SHP77 treated with DMSO at 0.1 percent for 48 hours (cell line): ENCODE measurements at places on chromosomes 13 and 19.

DNA sequence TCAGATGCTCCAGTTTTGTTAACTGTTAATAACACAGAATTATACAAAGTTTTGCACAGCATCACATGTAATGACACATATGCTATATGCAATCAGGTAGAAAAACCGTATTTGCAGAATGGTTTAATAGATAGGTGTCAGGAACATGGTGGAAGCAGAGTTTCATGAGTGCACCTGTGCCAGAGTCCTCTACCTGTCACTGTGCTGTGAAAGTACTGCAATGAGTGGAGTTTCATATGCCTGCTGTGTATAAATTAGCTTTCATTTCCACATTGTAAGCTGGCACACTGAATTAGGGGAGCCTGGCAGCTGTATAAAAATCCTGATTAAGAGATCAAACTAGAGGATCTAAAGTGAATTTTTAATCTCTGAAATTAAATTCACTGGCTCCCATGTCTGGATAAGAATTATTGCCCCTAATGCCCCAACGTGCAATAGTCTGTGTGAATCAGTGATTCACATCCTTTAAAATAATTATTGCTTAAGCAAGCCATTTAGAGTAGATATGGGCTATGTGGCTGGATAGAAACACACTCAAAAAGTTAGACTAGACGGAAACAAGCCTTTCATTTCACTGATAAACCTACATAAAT is 8.5 kb upstream of the EEF1AKMT1 start:
- DNase-seq: no peak

DNA sequence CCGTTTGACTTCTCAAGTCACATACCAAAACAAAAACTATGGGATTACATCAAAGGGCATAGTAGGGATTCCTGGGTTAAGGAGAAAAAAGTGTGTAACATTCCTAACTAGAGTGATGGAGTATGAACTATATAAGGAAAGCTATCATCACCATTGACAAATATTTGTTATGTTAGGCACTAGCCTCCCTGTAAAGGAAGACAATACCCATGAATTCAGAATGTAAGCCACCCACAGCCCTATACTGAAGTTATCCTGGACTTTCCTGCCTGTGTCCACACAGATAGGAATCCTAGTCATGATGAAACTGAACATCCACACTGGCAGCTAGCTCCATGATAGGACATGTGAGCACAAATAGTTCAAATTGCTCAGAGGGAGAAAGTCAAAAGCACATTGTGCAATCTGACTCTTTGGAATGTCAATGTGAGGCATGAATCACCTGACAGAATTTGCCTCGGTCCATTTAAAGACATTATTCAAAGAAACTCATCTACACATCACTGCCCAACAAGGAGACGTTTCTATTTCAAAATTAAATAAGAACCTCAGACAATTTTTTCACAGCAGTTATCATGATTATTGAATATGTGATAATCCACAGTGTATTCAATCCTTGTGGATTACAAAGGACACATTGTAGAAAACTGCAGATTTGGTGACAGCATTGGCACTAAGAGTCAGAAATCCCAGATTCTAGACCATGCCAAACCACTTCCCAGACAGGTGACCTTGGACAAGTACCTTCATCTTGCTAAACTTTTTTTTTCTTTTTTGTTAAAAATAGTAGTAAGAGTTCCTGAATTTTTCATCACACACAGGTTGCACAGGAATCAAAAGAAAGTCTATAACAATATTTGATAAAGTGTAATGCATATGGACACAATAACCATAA is 529.3 kb downstream of the IRS2 start:
- DNase-seq: no peak

DNA sequence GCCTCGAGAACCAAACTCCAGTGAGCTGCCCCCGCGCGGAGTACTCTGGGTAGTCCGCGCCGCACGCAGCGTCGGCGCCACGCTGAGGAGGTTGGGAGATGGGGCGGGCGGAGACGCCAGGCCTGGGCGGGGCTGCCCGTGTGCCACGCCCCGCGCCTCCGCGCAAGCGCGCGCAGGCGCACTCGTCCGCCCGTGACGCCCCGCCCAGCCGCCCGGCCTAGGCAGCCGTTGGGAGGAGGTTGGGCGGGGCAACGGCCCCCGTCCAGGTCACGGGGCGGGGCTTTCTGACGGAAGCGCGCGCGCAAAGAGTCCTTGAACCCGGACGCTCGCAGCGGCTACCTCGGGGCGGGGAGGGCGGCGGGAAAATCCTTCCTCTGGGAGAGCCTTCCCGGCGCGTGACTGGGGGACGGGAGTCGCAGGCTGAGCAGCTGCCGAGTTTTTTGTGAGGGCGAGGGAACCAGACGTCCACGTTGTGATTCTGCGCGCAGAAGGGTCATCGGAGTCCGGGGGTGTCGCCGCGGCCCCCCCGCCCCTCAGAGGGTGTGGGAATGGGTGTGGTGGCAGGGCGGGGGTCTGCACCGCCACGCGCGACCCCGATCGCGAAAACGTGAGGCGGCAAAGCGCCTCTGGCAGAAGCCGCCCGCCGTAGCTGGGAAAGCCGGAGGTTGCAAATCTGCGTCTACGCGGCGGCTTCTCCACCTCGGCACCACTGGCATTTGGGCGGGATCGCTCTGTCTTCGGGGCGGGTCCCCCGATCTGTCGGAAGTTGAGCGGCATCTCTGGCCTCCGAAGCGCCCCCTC is at the start of gene MED26:
TSS of gene MED26 (minus strand) at position 22 of the 801 bp plus-strand sequence. CDS start 261 bp downstream, outside the sequence.
- DNase-seq: peak; percentile 80

DNA sequence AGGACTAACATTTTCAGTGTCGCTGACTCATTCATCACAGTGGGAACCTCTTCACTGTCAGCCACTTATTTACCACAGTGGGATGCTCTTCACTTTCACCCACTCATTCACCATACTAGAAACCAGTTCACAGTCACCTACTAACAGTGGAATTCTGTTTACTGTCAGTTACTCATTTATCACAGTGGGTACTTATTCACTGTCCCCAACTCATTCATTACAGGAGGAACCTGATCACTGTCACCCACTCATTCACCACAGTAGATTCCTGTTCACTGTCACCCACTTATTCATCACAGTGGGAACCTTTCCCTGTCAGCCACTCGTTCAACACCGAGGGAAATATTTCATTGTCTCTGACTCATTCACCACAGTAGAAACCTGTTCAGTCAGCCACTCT is 10.1 kb upstream of the ZNF85 start:
- no peak for DNase-seq

- peak; percentile 98 for DNase-seq
Observed at GRCh38 chr19:39125554-39126311, at the start of gene PAK4. PAK4 (plus strand) TSS chr19:39125786; CDS start chr19:39169554, 43,768 bp downstream.

- no peak for DNase-seq
Observed at GRCh38 chr13:58953638-58954037, 1210.1 kb downstream of the DIAPH3 start.

DNA sequence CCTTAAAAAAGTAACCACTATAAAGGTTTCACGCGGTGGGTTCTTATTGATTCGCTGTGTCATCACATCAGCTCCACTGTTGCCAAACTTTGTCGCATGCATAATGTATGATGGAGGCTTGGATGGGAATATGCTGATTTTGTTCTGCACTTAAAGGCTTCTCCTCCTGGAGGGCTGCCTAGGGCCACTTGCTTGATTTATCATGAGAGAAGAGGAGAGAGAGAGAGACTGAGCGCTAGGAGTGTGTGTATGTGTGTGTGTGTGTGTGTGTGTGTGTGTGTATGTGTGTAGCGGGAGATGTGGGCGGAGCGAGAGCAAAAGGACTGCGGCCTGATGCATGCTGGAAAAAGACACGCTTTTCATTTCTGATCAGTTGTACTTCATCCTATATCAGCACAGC is 30.6 kb downstream of the FGF9 start:
- DNase-seq: no peak

GRCh38 chr13:94351292-94351990 is 128.0 kb downstream of the DCT start:
- no peak for DNase-seq

DNA sequence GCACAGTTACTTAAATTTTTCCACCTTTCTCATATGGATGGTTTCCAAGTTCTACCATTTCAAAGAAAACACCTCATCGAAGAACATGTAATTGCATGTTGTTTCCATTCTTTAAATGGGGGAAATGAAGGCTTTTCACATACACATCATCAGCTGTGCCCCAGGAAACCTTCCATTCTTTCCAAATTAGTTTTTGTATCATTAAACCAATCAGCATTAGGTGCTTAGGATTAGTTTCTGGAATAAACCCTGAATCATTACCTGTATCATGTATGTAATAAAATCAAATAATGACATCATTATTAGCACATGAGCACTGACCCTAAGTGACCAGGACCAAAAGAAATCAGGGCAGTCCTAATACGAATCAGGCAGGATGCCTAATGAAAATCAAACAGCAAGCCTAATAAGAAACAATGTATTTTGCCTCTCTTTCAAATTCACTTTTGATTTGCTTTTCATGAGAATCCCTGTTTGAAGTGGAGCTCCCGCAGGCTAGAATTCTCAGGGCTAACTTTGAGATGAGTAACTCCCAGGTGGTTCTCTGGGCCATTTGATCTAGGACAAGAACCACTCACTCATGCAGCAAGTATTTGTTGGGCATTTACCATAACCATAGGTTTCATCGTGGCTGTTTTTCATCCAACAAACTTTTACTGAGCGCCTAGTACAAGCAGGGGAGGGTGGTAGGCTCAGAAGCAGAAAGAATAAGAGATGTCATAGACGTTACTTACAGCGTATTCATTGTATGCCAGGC is 89.2 kb downstream of the MZT1 start:
- no peak for DNase-seq

- no peak for DNase-seq
Observed at GRCh38 chr13:50161052-50161451, 145.8 kb downstream of the KCNRG start.

GRCh38 chr19:3808420-3809143 is 22.4 kb upstream of the MATK start:
- DNase-seq: no peak

- no peak for DNase-seq
Observed at GRCh38 chr13:100600461-100600860, 11.9 kb upstream of the GGACT start.

DNA sequence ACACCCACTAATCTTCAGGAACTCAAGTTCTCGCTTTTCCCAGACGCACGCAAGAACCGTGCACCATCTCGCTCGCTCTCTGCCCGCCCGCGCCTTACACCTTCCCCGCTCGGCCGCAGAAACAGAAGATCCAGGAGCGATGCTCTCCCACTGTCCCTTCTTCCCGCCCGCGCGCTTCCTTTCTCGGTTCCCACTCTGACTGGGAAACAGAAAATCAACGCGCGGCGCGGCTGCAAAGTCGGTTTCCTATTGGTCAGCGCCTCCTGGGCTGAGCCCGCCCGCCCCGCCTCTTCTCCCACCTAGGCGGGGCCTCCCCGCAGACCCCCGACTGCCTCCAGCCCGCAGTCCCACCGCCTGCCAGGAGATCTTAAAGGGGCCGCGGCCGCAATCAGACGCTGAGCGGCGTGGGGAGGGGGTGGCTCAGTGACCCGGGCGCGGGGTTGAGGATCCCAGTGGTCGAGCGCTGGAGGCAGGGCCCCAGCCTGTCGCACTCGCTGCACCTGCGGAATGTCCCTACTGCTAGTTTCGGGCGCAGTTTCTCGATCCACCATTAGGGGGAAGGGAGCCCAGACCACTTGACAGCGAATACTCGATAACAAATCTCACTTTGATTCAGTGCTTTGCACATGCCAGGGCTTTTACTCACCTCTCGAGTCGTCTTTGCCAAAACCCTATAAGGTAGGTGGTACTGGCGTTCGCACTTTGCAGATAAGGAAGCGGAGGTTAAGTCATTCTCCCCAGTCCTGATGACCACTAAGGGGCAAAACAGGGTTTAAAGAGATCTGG is 700 bp upstream of the SLC25A23 start:
- peak; percentile 89 for DNase-seq

DNA sequence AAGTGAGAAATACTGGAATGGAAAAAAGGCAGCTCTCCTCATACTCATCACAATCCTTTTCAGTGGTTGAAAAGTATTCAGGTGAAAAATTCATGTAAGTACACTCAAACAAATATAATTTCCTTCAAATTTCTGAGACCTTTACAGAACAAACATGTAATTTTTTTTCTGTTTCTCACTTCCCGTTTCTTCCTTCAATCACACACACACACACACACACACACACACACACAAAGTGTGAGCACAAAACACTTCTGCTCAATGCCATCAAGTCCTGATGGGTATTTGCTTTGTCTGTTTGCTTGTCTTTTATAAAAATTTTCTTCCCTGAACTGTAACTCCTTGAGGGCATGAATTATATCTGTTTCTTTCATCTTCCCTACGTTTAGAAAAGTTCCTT is 110.6 kb downstream of the LIG4 start:
- no peak for DNase-seq

DNA sequence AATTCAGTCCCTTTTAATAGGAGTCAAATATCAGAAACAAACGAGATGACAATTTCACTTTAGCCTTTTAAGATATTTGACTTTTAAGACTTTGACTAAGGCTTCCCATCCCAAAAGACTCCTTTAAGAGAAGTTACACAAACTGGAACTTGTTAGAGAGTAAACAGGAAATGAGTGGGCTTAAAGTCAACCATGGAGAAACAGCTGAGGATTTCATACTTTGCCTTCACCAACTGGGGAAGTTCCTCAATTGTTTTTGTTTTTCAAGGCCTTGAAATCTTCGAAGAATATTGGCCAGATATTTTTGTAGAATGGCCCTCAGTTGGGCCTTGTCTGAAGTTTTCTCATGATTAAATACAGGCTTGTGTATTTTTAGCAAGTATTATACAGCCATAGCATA is 227.3 kb downstream of the POU4F1 start:
- DNase-seq: no peak

GRCh38 chr19:43747557-43748204 is 7.1 kb downstream of the SMG9 start:
- no peak for DNase-seq

DNA sequence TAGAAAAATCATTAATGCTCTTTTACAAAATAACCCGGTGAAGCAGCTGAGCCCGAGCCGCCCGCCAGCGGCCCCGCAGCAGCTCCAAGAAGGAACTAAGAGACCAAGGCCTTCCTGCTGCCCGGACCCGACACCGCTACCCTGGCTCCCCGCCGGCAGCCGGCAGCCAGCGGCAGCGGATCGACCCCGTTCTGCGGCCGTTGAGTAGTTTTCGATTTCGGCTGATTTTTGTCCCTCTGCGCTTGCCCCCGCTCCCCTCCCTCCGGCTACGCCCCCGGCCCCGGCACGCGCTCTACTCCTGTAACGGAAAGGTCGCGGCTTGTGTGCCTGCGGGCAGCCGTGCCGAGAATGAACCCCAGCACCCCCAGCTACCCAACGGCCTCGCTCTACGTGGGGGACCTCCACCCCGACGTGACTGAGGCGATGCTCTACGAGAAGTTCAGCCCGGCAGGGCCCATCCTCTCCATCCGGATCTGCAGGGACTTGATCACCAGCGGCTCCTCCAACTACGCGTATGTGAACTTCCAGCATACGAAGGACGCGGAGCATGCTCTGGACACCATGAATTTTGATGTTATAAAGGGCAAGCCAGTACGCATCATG is at the start of gene PABPC3:
TSS of gene PABPC3 (plus strand) at position 286 of the 603 bp plus-strand sequence. CDS start at position 349, 63 bp downstream.
- DNase-seq: no peak
